ENCODE measurements at places on chromosomes 4 and X. TPM values are rescaled to one million over a fixed set of nuclear protein-coding genes. Genes with fewer than 3 reads are reported as not detected.

DNA sequence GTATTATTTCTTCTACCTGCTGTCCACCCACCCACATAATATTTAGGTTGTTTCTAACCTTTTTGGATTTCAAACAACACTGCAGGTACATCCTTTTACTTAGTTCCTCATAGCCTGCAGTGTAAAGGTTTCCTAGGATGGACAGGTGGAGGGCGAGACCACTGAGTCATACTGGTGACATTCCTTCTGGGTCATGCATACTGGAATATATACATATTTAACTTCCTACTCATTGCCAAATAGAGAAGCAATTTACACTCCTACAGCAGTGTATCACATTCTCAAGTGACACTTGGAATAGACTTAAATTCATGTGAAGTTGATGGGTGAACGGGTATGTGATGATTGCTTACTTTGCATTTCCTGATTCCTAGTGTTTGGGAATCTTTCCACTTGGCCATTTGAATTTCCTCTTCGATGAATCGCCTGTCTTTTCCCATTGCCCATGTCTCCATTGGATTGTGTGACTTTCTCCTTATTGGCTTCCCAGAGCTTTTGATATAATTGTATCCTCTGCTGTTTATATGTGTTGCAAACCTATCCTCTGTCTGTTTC is 8.2 kb upstream of the PPP2R2C start:
- no peak for DNase-seq

- peak; percentile 40 for DNase-seq
Observed at GRCh38 chr4:112704991-112705845, 68.3 kb downstream of the LARP7 start.

GRCh38 chr4:84249521-84249920 is 249.6 kb downstream of the NKX6-1 start:
- DNase-seq: no peak

GRCh38 chr4:156497486-156497885 is 474.1 kb downstream of the PDGFC start:
- no peak for DNase-seq

DNA sequence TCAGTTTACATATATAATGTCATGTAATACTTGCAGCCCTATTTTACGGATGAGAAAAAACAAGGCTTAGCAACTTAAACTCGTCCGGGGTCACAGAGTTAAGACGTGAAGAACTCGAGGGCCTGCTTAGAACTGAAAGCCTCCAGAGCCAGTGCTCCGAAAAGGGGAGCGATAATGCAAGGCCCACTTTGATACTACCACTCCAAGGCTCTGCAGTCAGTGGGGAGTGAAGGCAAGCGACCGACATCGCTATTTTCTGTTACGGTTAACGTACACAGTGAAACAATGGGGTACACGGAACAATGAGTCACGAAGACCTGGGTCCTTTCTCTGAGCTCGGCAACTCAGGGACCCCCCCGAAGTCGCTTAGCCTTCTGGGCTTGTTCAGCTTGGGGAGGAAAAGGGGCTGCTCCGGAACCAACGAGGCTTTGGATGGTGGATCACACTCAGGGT is 965 bp downstream of the PPA2 start:
- no peak for DNase-seq

DNA sequence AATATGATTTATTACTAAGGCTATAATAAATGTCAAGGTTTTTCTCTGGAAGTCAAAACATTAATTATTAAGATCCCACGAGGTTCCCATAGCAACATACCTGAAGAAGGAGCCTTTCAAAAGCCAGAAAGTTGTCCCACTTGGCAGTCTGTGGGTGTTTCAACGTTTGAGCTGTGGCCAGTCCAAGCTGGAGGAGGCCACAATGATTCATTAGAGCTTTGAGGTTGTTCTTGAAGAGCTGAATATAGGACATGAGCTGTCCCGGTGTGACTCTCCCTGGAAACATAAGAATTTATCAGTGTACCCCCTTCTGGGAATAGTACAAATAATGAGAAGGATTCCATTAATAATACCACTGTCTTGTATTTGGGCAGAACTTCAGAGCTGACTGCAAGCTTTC is 92.1 kb downstream of the SCFD2 start:
- DNase-seq: peak; percentile 2

GRCh38 chr4:3044870-3045819 is 29.2 kb downstream of the HTT-AS start:
- no peak for DNase-seq

DNA sequence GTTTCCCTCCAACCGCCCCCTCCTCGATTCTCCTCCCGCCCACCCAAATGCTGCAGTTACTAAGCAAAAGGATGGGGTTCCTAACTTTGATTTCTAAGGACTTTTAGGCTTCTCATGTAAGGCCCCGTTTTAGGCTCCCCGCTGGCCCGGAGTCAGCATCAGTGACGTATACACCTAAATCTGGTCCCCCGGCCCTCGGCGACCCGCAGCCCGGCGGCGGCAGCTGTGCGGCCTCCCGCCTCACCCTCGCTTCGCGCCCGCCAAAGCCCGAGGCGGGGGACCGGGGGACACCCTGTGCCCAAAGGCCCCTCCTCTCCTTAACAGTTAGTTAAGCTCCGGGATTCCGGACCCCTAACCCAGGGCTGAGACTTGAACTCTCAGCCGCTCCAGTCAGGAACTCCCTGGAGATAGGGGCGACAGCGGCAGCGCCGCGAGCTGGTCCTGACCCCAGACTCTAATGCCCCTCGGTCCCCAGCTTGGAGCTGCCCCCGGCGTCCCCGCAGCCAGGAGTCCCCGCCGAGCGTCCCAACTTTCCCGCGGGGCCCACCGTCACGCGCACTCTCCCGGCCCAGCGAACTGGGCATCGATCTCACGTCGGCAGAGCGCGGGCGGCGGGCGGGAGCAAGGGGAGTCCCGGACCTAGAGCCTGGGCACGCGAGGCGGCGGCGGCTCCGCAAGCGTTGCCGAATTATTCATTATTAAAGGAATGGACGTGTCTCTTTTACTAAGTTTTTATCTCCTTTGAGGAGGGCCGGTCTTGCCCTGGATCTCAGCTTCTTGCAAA is 1.5 kb upstream of the NR3C2 start:
- DNase-seq: no peak

- DNase-seq: peak; percentile 33
Observed at GRCh38 chrX:109393859-109394258, 88.0 kb downstream of the GUCY2F start.

DNA sequence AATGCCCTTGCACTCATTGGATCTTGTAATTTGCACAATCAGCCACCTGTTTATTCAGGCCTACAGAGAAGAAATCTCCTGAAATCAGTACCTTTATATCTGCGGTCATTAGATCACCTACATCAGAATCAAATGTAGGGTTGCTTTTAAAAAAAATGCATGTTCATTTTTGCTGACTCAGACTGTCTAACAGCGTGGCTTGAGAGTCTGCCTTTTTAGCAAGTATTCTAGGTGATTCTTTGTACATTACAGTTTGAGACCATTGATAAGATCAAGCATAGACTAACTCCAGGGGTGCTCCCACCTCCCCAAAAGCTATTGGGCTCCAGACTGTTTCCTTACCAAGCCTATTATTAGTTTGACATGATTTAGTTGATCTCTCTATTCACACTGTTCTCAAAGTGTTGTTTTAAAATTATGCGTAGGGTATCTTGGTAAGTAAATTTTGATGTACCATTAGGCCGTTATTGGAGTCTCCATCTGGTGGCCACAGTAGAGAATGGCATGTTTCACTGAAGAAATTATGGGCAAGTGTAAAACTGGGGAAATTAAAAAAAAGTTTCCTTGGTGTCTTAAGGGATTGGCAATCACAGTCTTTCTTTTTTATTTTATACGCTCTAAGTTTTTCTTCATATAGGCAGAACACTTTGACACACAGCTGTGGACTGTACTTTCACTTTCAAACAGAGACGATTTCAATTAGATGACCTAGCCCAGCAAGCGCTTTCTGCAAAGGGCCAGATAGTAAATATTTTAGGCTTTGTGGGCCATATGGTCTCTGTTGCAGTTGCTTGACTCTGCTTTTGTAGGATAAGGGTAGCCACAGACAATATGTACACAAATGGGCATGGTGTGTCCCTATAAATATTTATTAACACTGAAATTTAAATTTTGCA is 33.7 kb upstream of the MSL3 start:
- DNase-seq: peak; percentile 58

- DNase-seq: no peak
Observed at GRCh38 chr4:161916035-161916434, 247.8 kb downstream of the FSTL5 start.

- no peak for DNase-seq
Observed at GRCh38 chr4:69323284-69323683, 43.0 kb downstream of the UGT2B28 start.

- DNase-seq: no peak
Observed at GRCh38 chr4:174517502-174518445, 4.5 kb downstream of the HPGD start.

GRCh38 chr4:91471280-91471679 is 832.5 kb upstream of the GRID2 start:
- DNase-seq: no peak

- no peak for DNase-seq
Observed at GRCh38 chr4:14222377-14223029, 595.0 kb upstream of the BOD1L1 start.

- no peak for DNase-seq
Observed at GRCh38 chr4:150108691-150109090, 30.4 kb downstream of the DCLK2 start.

DNA sequence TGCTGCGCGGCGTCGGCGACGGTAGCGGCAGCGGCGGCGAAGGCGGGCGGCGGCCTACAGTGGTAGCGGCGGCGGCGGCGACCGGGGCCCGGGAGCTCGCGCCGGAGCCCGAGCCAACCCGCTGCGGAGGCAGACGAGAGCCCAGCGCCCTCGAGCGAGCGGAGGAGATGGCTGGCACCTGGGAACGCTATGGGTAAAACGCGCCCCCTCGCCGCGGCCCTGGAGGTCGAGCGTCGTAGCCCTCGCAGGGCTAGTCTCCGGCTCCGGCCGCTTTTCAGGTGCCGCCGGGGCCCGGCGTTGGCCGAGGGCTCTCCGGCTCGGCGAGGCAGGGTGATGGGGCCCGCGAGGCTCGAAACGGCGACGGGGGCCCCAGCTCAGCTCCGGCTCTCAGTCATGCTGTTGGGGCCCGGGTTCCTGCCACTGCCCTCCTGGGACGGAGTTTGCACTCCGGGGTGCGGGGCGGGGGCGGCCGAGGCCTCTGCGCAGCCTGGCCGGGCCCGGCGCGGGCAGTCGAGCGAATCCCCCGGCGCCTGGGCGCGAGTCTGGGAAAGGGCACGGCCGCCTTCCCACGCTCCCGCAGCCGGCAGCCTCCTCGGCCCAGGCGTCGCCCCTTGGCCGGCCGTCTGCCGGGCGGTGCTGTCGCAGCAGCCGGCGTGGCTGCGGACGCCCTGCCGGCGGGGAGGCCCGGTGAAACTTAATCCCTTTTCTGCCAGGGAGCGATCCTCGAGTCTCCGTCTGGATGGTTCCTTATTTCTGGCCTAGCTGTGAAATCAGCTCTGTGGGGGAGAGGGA is 768 bp downstream of the MID2 start:
- DNase-seq: peak; percentile 35

DNA sequence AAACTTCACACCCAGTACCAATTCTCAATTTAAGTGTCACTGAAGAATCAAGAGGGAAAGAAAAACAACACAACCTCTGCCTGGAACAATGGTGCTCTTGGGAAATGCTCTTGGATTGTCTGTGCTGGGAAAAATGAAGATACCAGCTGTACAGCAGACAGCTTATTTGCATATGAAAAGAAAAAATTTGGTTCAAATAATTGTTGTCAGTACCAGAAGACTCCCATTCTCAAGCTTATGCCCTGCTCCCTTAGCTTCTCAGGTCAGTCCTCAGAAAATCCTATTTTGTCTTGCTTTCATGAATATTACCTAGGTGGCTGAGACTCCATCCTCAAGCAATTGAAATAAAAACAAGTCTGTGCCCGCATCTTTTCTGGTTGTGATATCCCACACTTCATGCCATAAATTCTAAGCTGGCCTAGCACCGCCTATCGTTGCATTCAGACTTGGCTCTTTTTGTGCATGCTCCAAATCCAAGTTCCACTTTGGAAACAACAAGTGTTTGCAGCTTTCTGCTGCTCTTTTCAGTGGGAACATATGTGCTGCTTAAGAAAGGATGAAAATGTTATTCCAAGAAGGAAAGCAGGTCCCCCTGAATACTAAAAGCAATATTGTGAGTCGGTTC is 431.6 kb downstream of the INPP4B start:
- no peak for DNase-seq

DNA sequence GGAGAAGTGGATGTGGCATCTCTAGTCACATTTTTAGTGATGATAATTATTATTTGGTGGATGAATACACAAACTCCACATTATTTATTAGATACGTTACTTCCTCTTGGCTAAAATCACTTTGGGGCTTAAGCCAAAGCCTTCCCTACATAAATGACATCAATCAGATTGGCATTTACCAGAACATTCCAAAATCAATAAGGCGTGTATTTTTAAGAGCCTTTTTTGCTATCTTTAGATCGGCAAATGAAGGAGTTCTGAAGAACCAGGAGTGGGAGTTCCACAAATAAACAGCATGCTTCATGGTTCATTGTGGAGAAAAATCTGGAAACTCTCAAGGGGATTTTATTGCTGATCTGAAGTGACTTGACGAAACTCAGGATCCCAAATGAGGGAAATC is 89.7 kb downstream of the AMELX start:
- DNase-seq: no peak

- peak; percentile 79 for DNase-seq
Observed at GRCh38 chrX:136176399-136176825, 29.1 kb downstream of the FHL1 start.

DNA sequence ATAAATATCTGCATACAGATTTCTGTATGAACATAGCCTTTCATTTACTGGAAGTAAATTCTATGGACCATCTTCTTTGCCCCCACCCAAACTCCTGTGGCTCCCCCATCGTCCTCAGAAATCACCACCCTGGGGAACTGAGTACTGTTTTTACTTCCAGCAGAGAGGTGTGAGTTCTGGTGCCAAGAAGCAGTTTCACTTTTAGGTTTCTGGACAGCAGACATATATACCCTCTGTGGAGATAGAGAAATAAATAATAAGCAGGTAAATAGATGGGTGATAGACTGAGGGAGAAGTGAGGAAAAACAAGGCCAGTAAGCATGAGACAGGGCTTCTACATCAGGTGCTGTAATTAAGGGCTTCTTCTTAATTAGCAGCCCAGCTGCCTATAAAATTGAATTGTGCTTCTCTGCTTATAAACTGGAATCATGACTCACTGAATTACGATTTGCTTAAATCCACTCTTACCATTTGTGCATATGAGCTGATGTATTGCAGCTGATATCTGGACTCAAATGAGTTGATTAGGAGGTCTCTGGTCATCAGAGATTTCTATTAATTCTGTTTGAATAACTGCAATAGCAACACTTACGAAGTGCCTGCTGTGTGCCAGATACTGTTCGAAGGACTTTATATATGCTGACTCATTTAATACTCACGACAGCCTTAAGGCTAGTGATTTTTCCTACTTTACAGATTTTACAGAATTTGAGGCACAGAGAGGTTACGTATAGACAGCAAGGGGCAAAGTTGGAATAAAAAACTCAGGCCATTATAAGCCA is 60.8 kb upstream of the DHX15 start:
- peak; percentile 28 for DNase-seq

Gene SMC1A
- total RNA-seq: 89.6 TPM

Gene LYAR
- total RNA-seq: 79.6 TPM

Gene POF1B
- 1.1 TPM for total RNA-seq

Gene TMSB4X
- 901 TPM for total RNA-seq

Gene ZNF157
- not detected for total RNA-seq

Gene IL21
- not detected for total RNA-seq

Gene EOLA2
- total RNA-seq: 47.4 TPM

Gene TLR8
- not detected for total RNA-seq

Gene ADGRL3
- 3.6 TPM for total RNA-seq

Measured in MCF 10A (cell line).